SK-N-SH (cell line): ENCODE measurements at places on chromosomes 3 and 15. TPM values are rescaled to one million over a fixed set of nuclear protein-coding genes. Genes with fewer than 3 reads are reported as not detected.

The SEMA7A gene
- polyA plus RNA-seq = 0.80 and 1.3 TPM in 2 replicates

The CCDC39 gene
- not detected in 2 replicates for polyA plus RNA-seq

The SLC35G2 gene
- polyA plus RNA-seq = 9.7 and 10.6 TPM in 2 replicates

The GPR160 gene
- polyA plus RNA-seq = 0.31 and 0.41 TPM in 2 replicates

The MTHFS gene
- 21.1 and 21.9 TPM in 2 replicates for polyA plus RNA-seq

The ABHD17C gene
- 9.2 and 11.7 TPM in 2 replicates for polyA plus RNA-seq

The OIP5 gene
- 7.2 and 8.4 TPM in 2 replicates for polyA plus RNA-seq

The ADAMTSL3 gene
- 0.02 TPM in 1 of 2 replicates, not detected in the other for polyA plus RNA-seq

The RASL12 gene
- polyA plus RNA-seq = not detected in 2 replicates

The CTDSPL2 gene
- 9.0 and 13.7 TPM in 2 replicates for polyA plus RNA-seq

The MUSTN1 gene
- 0.42 and 0.54 TPM in 2 replicates for polyA plus RNA-seq

The ALDH1A3 gene
- polyA plus RNA-seq = 3.1 and 4.4 TPM in 2 replicates

The STXBP5L gene
- 0.03 and 0.06 TPM in 2 replicates for polyA plus RNA-seq

The CD86 gene
- polyA plus RNA-seq = not detected in 2 replicates
